GOT3 (cell line): ENCODE measurements at places on chromosomes 3 and 15.

DNA sequence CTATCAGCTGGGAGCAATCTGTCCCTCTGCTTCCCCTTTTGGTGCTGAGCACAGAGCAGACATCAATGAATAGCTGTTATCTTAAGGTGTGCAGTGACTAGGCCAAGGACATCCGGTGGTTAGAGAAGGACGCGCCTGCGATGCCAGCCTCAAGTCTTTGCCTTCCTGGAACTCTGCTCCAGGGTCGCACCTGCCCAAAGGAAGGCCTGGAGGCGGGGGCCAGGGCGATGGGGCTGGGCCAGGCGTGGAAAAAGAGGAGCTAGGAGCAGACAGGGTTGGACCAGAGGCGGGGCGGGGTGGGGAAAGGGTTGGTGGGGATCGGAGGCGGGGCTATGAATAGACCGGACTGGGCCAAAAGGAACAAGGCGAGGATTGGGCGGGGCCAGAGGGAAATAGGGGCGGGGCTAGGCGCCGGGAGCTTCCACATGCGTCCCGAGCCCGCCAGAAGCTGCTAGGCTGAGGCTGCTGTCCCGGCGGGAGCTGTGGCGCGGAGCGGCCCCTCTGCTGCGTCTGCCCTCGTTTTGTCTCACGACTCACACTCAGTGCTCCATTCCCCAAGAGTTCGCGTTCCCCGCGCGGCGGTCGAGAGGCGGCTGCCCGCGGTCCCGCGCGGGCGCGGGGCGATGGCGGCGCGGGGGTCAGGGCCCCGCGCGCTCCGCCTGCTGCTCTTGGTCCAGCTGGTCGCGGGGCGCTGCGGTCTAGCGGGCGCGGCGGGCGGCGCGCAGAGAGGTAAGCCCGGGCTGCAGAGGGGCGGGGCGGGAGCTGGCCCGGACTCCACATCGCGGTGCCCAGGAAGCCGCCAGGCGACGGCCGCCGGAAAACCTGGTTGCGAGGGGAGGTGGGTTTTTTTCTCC, at the start of gene CHRNA5:
CHRNA5 (plus strand) TSS at position 424 of the 854 bp plus-strand sequence; CDS start at position 624, 200 bp downstream.
- peak; percentile 32 for DNase-seq

DNA sequence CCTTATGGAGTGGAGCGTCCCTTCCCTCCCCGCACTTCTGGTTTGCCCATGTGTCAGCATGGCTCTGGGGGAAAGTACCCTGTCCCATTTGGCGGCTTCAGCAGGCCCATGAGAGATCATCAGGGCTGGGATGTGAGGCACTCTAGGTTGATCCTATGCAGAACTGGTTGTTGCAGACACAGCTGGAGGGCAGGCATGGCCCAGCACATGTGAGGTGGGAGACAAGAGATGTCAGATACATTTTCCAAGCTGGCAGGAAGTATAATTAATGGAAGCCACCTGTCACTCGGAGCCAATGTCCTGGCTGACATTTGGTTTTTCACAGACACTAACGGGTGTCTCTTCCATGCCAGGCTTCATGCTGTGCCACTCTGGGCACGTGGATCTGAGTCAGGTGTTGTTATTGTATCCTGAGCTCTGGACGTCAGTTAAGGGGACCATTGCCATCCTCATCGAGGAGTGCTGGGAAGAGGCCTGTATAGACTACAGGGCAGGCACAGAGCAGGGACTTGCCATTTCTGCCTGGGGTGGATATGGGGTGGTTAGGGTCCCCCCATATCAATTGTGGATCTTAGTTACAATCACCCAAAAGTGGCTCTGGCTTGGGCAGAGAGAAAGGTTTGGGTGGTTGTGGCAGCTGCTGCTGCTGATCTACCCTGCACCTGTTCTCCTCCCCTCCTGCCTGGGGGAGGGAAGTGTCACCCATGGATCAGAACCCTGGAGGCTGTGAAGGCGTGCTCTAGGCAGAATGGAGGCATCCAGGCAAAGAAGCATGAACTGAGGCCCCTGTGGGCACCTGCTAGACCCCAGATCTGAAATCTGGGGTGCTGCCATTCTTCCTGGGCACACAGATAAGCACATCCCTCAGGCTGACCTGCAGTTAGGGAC, 140.7 kb downstream of the FBLN2 start:
- DNase-seq = no peak

DNA sequence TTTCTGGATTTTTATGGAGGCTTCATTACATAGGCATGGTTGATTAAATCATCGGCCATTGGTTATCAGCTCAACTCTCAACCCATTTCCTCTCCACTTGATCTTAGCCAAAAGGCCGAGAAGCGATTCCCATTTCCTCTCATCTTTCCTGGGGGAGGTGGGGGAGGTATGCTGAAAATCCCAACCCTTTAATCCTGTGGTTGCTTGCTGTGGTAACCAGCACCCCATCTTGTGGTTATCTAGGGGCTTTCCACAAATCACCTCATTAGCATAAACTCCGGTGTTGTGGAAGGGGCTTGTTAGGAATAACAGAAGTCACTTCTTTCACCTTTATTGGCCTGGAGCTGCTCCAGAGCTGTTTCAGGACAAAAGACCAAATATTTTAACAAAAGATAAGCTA, 20.9 kb downstream of the PDE8A start:
- DNase-seq = no peak

DNA sequence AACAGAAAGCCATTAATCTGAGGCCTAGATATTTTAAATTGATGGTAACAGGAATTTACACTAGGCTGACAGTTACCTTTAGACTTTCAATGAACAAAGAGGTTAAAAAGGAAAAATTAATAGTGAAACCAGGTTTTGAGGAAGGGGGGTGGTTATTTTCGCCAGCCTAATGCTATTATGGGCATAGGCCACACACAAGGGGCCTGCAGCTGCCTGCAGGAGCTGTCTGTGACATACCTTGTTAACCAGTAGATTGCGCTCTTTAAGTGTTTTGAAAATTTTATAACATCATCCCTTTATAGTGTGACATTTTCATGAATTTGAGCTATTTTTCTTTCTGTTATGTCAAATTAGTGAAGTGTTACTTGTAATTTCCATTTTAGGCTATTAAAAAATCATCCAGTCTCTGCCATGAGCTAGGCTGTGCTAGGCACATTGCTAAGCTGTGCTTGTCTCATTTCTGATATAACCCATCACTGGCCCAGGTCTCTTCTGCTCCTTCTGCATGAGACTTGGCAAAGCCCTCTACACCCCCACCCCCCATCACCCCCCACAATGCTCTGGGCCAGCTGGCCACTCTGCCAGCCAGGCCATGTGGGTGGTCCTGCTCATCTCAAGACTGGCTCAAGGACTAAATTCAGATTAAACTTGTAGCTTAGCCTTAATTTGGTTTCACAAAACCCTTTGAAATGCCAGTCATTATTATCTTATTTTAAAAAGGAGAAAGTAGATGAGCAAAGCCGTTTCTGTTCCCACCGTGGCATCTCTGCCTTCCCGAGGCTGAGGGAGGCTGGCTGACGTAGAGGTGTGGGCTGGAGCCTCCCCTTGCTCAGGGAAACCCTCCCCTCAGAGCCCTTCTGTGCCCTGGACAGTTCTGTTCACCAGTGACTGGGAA, 48.4 kb upstream of the SEC22A start:
- no peak for DNase-seq

- DNase-seq = no peak
These were observed 19.7 kb upstream of the LMOD3 start for GRCh38 chr3:69142090-69142489.

GRCh38 chr3:190044142-190044541, 76.6 kb downstream of the P3H2 start:
- no peak for DNase-seq

- no peak for DNase-seq
These were observed 85.5 kb downstream of the DMXL2 start for GRCh38 chr15:51536965-51537574.

GRCh38 chr15:42811433-42811832, 74.5 kb upstream of the CDAN1 start:
- no peak for DNase-seq

- no peak for DNase-seq
These were observed 660 bp upstream of the ADAMTSL3 start for GRCh38 chr15:83653288-83653638.

DNA sequence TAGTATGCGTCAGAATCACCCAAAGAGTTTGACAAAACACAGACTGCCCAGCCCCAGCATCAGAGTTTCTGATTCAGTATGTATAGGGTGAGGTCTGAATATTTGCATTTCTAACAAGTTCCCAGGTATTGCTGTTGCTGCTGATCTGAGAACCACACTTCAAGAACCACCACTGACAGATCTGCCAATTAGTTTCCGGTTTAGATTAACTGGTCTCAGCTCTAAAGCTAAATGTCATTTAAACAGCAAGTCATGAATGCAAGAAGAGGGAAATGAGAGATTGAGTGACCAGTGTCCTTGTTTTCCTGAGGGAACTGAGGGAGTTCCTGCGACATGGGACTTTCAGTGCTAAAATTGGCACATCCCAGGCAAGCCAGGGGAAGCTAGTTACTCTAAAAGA, 305.0 kb downstream of the ZNF385D start:
- no peak for DNase-seq

DNA sequence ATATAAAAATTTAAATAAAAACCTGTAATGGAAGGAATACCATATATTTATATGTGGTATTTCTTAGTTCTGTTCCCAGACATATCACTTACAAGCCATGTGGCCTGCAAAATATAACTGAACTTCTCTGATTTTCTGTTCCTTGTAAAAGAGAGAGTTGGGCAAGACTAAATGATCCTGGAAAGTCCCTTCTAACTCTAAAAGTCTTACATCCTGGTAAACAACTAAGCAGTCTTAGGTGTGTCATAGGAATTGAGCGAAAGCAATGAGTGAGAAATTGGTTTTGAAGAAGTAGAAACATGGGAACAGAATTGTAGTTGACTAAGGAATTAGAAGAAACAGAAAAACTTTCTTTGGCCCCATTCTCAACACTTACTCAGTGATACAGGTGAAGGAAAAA, 25.3 kb upstream of the IL20RB start:
- no peak for DNase-seq

DNA sequence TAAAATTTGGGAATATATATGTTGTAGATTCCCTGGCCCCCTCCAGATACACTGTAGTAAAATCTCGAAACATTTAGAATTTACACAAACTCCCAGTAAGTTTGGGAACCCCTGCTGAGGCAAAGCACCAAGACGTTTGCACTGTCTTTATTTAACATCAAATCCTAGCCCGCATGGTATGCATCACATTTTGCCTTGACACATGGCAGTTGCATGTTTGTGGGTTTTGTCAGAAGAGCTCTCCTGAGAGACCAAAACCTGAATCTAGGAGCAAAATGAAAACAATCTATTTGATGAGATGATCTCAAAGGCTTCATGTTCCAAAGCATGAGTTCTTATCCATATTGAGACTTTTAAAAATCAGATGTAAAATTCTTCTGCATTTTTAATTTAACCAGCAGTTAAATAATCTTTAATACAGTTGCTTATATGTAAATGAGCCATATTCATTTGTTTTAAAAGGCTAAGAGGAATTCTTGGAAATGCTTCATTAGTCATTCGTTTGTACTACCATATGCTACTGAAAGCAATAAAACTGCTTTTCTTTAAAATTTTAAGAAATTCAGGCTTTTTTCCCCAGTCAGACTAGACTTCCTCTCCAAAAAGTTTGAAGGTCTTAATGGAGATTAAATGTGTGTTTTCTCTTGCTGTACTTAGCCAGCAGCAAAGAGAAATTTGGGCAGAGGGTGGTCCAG, 105.2 kb upstream of the BOC start:
- DNase-seq = no peak

- DNase-seq = no peak
These were observed 166.7 kb downstream of the FRMD5 start for GRCh38 chr15:44028349-44028748.

DNA sequence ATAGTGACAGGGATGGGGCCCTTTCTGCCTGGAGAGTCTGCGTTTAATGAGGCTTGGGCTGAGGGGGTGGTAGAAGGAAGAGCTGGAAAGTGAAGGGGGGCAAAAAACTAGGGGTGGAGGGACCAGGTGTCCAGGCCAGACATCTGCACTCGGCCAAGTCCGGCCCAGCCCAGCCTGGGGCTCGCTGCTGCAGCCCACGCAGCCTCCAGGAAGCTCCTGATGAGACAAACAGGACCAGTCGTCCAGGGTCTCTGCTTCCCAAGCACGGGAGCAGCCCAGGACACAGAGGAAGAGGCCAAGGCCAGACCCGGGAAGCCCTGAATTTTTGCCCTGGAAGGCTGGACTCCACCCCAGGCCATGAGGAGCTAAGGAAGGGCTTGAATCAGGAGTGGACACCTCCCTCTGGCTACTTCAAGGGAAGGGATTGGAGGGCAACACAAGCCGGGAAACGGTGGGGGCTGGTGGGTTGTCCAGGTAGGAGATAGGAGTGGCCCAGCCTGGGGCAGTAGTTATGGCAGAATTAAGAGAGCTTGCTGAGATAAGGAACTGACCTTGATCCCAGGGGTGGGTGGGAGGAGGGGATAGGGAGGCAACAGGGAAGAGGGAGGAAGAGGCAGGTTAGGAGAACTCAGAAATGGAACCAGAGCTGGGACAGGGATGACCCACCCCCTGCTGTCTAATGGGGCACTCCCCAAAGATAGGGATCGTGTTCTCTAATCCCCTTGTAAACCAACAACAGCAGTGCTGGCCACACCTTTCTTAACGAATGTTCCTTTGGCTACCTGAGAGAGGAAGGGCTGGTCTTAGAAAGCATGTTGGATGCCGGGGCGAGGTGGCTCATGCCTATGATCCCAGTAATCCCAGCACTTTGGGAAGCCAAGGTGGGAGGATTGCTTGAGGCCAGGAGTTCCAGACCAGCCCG, 89.5 kb downstream of the ANP32A start:
- no peak for DNase-seq

GRCh38 chr3:53079147-53079546, 33.3 kb upstream of the SFMBT1 start:
- no peak for DNase-seq

DNA sequence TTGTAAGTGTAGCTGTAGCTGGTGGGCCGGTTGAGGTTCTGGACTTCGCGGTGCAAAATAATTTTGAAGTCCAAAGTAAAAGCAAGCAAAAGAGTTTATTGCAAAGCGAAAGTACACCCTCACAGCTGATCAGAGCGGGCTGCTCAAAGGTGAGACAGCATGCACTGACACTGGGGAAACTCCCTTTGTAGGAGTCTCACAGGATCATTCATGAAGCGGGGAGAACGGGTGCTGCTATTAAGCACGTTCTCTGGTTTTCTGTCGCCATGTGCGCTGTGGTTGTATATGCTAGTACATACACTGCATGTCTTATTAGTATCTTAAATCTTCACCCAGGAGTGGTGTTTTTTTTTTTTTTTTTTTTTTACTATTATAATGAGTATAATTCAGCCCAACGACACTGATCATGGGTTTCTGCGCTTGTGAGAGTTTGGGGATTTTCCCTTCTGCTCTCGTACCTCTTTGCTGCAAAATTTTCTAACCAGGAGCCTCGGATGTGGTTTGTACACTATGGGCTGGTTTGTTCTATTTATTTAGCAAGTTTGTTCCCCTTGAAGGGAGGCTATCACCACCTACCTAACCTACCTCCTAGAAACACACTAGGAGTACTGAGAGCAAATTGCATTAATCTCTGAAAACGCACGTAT, 1.4 kb upstream of the AP4E1 start:
- DNase-seq = no peak
